ENCODE measurements at places on chromosomes 11 and 22. TPM values are rescaled to one million over a fixed set of nuclear protein-coding genes. Genes with fewer than 3 reads are reported as not detected.
A peak's percentile ranks its signal among the peaks of the same experiment; 100 is the strongest.

The MOGAT2 gene
- total RNA-seq: 11.4 TPM

DNA sequence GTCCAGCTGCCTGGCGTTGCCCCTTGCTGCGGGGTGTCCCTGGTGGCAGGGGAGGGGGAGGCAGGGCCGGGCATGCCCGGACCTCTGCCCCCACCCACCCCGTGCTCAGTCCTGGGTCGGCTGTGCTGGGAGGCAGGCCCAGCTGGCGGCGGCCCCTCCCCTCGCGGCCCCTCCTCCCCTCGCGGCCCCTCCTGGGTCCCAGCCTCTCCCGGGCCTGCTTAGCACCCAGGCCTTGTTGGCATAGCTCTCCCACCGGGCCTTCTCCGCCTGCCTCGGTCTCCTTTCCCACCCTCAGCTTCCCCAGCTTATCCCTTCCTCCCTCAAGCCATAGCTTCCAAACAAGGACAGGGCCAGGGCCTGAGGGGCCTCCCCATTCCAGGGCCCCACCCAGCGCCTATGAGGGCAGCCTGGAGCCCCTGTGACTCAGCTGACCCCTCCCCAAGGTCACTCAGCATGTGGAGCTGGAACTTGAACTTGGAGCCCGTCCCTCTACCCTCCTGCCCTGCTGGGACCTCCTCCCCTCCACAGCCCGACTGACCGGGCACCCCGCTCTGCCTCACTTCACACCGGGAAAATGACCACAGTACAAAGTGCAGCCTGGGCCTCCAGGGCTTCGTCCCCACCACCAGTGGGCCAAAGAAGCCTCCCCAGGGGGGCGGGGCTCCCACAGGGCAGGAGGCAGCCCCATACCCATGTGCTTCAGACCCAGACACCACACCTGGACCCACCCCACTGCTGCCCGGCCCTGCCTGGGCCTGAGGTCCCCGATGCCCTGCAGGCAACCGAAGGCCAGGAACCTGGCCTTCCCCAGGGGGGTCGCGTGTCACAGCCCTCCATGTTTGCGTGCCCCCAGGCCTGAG, 1.2 kb downstream of the EPS8L2 start:
- DNase-seq: peak; percentile 79

DNA sequence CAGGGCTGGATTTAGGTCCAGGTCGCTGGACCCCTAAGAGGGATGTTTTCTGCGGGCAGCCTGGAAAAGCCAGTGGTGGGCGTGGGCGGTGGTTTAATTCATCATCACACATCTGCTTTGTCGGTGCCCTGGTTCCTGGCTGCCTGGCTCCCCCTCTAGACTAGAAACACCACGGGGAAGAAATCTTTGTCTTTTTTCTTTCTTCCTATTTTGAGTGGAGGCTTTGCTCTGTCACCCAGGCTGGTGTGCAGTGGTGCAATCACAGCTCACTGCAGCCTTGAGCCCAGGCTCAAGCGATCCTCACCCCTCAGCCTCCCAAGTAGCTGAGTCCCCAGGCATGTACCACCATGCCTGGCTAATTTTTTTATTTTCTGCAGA, 86.6 kb upstream of the LINC01488 start:
- DNase-seq: no peak

The PRAME gene
- not detected for total RNA-seq

- peak; percentile 64 for DNase-seq
Measured at GRCh38 chr11:818396-819128, at the start of gene PNPLA2. Gene PNPLA2, plus strand, starts transcription at chr11:818914. Its CDS starts 805 bp downstream, at chr11:819719.

DNA sequence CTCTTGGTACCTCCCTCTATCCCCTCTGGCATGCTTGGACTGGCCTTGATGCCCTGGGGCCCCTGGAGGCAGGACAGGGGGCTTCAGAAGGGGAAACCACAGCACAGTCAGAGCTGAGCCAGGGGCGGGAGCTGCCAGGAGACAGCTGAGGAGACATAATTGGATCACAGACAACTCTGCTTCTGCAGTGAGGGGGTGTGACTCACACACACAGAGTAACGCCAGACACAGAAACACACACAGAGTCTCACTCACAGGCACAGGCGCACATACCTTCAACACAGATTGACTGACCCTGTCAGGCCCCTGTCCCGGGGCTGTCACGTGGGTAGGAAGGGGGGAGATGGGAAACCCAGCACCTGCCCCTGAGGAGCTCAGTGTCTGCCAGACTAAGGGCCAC, 20.6 kb downstream of the STARD10 start:
- DNase-seq: peak; percentile 89

DNA sequence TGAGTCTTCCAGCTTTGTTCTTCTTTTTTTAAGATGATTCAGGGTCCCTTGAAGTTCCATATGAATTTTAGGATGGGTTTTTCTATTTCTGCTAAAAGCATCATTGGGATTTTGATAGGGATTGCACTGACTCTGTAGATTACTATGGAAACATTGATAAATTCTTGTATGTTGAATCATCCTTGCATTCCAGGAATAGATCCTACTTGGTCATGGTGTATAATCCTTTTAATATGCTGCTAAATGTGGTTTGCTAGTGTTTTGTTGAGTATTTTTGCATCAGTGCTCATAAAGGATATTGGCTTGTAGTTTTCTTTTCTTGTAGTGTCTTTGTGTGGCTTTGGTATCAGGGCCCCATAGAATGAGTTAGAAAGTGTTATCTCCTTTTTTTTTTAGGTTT, 34.9 kb upstream of the PHOX2A start:
- DNase-seq: no peak

DNA sequence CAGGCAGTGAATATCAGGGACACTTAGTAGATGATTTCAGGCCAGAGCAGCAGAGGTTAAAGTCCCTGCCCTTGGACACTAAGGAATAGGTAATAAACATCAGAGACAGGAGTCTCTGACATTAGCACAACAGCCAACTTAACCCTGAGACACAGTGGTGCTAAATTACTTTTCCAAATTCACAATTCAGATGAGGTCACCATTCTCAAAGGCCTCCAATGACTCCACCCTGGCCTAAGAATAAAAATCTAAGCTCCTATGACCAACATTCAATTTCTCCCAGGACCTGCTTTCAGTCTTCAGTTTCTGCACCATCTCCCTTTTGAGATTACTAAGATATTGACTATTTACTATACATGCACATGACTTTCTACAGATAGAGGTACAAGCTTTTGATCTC, 42.0 kb downstream of the BLID start:
- DNase-seq: no peak

The CAPN5 gene
- 102 TPM for total RNA-seq

DNA sequence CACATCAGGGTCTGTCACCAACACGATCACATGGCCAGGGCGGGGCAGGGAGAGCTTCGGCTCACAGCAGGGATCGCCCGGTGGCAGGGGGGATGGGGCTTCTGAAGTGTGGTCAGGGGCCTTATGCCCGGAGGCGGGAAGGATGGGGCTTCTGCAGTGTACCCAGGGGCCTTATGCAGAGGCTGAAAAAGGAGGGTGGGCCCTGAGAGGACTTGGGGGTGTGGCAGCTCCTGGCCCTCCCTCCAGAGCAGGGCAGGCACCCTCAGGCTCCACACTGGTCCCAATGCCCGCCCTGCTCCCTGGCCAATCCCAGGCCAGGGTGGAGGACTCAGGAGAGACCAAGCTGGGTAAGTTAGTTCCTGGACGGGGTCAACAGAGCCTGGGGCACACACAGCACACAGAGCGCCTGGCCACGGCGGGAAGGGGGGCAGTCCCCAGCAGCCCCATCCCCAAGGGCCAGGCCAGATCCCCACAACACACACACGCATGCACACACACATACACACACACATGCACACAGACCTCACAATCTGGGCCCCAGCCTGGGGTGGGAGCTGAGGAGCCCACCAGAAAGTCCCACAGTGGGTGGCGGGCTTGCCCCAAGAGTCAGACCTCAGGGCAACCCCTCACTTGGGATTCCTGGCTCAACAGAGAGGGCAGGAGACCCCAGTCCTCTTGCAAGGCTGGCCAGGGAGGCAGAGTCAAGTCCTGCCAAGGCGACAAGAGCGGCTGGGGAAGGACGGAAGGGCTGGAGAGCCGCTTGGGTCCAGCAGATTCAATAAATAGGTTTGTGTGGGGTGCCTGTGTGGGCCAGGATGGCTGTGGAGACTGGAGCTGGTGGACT, 1.1 kb upstream of the CEND1 start:
- DNase-seq: no peak

- DNase-seq: no peak
Measured at GRCh38 chr22:49642331-49642730, 185.3 kb downstream of the BRD1 start.

- no peak for DNase-seq
Measured at GRCh38 chr11:69052343-69053168, 3.8 kb downstream of the TPCN2 start.

- no peak for DNase-seq
Measured at GRCh38 chr11:118881228-118881627, 2.5 kb upstream of the CXCR5 start.

The MGAT3 gene
- total RNA-seq: 12.0 TPM

DNA sequence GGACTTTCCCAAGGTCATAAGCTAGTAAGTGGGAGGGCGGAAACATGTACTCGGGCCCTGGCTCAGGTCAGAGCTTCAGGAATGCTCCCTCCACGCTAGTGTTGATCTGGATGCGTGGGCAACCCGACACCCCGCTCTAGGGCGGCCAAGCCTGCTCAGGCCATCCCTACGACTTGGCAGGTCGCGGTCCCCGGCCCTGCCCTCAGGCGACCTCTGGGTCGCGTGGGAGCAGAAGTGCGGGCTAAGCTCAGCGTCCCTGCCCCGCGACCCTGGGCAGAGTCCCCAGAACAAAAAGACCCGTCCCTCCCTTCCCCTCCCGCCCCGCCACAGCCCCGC, 781 bp upstream of the TEF start:
- DNase-seq: peak; percentile 77

The OTUB1 gene
- total RNA-seq: 33.6 TPM

GRCh38 chr11:100949443-100949842, 180.2 kb downstream of the PGR start:
- DNase-seq: no peak

DNA sequence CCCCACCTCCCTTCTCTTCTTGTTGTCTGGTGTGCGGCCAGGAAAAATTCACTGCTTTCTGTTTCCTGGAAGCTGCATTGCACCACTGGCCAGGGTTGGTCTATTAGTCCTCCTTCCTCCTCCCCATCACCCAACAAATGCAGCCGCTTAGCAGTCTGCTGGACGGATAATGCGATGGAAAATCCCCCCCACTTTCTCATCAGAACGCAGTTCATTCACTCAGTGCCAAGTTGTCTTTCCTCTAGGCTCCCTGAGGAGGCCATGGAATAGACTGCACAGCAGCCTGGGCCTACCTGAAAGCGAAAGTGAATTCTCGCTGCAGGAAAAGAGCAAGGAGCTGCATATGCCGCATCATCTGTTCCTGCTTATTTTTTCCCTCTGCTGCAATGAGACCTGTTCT, 513.6 kb downstream of the METTL15 start:
- DNase-seq: peak; percentile 41

- no peak for DNase-seq
Measured at GRCh38 chr22:24394254-24394653, 33.1 kb upstream of the ADORA2A start.

GRCh38 chr11:99368583-99368982, 347.8 kb downstream of the CNTN5 start:
- DNase-seq: peak; percentile 7

The OR10S1 gene
- total RNA-seq: not detected

DNA sequence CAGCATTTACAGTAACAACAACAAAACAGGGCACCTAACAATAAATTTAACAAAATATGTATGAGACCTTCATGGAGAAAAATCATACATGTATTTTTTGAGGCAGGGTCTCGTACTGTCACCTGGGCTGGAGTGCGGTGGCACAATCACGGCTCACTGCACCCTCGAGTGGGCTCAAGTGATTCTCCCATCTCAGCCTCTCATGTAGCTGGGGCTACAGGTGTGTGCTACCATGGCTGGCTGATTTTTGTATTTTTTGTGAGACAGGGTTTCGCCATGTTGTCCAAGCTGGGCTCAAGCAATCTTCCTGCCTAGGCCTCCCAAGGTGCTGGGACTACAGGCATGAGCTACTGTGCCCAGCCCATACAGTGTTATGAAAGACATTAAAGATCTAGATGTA, 278.1 kb downstream of the SWAP70 start:
- DNase-seq: no peak

- no peak for DNase-seq
Measured at GRCh38 chr11:55707029-55707428, 45.0 kb downstream of the OR4C6 start.

GRCh38 chr11:116778556-116778955, 5.8 kb upstream of the BUD13 start:
- no peak for DNase-seq

DNA sequence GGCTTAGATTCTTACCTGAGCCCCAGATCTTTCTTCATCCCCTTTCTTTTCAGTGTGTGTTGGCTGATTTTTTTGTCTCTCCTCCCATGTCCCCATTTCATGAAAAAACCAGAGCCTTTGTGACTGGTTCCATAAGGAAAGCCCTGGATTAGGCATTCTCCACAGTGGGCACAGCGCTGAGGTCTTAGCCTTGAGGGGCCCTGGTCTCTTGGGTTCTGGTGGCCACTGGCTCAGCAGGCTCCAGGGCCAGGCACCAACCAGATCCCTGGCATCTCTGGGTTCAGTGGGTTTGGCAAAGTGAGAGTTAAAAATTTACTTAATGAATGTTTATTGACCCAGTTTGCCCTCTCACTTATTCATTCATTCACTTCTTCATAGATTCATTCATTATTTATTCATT, 49.5 kb upstream of the ACCSL start:
- DNase-seq: no peak

The SLC1A2 gene
- total RNA-seq: 13.4 TPM

The PNPLA5 gene
- total RNA-seq: not detected

DNA sequence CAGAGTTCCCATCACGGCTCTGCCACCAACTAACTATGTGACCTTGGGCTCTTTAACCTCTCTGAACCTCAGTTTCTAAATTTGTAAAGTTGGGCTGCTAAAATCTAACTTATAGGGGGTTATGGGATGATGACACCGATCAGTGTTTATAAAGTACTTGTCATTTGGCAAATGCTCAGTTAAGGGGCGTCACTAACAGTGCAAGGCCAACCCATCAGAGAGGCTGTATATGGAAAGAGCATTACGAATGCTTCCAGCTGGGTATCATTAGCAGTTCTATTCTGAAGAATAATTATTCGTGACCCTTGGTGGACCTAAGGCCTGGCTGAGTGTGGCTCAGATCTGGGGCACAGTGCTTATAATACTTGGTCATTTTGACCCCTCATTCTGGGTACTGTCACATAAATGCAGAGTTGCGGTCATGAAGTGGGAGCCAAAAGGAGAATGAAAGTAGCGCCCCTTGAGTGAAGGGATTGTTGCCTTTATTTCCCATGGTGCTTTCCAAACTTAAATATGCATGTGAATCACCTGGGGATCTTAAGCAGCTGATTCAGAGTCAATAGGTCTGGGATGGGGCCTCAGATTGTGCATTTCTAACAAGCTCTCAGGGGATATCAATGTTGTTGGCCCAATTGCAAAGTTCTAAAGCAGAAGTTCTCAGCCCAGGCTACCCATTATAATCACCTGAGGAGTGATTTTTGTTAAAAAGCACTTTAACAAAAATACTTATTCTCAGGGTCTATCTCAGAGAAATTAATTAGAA, 115.8 kb downstream of the CSNK2A3 start:
- DNase-seq: peak; percentile 64

GRCh38 chr11:11500744-11501487, 120.9 kb downstream of the GALNT18 start:
- DNase-seq: no peak

The IL10RA gene
- 5.4 TPM for total RNA-seq

- no peak for DNase-seq
Measured at GRCh38 chr11:34540870-34541269, 27.3 kb upstream of the ELF5 start.

The CPT1B gene
- total RNA-seq: 106 TPM

All from stomach (tissue), 19 donors.